ENCODE measurements at places on chromosomes 4 and X.

GRCh38 chr4:53579826-53580225, 11.5 kb downstream of the LNX1 start:
- no peak for DNase-seq

- DNase-seq: peak; percentile 24
Observed at GRCh38 chrX:45322382-45322781, 121.7 kb upstream of the DIPK2B start.

GRCh38 chrX:12984603-12985319, 9.9 kb downstream of the TMSB4X start:
- DNase-seq: peak; percentile 48

DNA sequence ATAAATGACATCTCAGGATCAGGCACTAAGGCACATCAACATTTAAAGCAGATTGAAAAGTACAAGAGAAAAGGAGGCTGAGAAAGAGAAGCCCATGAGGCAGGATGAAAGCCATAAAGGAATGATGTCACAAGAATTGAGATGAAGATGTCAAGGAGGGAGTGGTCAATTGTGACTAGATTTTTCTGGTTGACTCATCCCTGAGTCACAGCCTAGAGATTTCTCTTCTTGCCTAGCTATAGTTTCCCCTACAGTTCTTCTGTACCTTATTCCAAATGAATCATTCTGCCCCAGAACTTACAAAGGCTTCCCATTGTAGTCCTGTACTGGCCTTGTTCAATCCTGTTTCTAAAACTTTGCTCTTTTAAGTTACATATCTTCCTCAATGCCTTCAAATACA, 3.4 kb upstream of the USP53 start:
- DNase-seq: peak; percentile 39

DNA sequence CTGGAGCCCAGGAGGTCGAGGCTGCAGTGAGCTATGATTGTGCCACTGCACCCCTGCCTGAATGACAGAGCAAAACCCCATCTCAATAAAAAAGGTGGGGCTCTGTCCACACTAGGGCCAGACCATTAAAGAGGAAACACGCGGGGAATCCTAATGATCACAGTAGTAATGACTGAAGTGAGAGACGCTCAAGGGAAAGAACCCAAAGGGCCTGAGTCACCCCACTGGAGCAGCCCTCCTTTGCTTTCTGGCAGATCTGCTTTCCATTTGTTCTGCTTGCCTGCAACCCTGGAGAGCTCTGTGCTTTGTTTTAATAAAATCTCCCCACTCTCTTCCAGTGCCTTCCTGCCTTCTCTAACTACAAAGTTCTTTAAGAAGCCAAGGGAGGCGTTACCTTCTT, 5.0 kb downstream of the TFDP3 start:
- DNase-seq: no peak

DNA sequence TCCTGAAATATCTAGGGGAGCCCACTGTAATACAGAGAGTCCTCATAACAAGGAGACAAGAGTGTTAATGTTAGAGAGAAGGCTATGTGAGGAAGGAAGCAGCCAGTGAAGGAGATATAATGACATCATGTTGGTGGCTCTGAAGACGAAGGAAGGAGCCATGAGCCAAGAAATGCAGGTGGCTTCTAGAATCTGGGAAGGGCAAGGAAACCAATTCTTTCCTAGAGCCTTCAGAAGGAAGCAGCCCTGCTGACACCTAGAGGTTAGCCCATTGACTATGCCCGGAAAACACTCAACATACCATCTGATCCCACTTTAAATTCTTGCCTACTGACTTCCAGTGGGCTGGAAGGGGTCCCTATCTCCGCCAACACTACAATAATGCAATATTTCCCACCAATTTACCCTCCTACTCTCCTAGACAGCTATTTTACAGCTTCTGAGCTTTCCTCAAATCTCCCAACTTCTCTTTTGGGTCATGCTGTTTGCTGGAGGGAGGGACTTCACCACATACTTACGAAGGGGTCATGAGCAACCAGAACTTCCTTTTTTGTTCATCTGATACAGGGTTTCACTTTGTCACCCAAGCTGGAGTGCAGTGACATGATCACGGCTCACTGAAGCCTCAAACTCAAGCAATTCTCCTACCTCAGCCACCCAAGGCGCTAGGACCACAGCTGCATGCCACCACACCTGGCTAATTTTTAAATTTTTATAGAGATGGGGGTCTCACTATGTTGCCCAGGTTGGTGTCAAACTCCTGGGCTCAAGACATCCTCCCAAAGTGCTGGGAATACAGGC, 25.2 kb upstream of the G3BP2 start:
- no peak for DNase-seq

GRCh38 chrX:32985544-32985943, 225.8 kb downstream of the DMD start:
- DNase-seq: no peak

GRCh38 chr4:26022346-26023202, 108.6 kb downstream of the SMIM20 start:
- DNase-seq: no peak

- DNase-seq: no peak
Observed at GRCh38 chrX:150476164-150476699, 92.2 kb upstream of the MTM1 start.

DNA sequence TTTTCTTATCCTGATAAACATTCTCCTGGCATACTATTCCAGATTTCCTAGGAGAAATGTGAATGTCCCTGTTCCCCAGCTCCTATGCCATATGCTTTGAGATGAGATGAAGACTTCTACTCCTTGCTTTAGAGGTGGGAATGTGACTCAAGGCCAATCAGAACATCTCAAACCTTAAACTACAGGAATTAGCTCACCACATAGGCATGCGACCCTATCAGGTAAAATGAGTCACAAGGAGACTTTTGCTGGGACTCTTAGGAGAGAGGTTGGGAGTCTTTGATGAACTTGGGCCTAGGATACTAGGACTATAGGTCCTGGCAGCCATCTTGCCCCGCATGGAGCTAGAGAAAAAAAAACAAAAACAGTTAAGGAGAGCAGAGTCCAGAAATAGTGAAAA, 5.8 kb upstream of the USO1 start:
- DNase-seq: no peak

Data from stimulated activated CD4-positive, alpha-beta T cell treated with anti-CD3 and anti-CD28 coated beads, Interleukin-2, amount 100 ng/mL, for 24 hours (primary cell).